ENCODE measurements at places on chromosomes 3 and 15.

- DNase-seq, result no peak
Measured at GRCh38 chr15:57595011-57595866, 3.5 kb downstream of the MYZAP start.

- no peak for DNase-seq
Measured at GRCh38 chr3:63354160-63354559, 76.1 kb downstream of the SYNPR start.

DNA sequence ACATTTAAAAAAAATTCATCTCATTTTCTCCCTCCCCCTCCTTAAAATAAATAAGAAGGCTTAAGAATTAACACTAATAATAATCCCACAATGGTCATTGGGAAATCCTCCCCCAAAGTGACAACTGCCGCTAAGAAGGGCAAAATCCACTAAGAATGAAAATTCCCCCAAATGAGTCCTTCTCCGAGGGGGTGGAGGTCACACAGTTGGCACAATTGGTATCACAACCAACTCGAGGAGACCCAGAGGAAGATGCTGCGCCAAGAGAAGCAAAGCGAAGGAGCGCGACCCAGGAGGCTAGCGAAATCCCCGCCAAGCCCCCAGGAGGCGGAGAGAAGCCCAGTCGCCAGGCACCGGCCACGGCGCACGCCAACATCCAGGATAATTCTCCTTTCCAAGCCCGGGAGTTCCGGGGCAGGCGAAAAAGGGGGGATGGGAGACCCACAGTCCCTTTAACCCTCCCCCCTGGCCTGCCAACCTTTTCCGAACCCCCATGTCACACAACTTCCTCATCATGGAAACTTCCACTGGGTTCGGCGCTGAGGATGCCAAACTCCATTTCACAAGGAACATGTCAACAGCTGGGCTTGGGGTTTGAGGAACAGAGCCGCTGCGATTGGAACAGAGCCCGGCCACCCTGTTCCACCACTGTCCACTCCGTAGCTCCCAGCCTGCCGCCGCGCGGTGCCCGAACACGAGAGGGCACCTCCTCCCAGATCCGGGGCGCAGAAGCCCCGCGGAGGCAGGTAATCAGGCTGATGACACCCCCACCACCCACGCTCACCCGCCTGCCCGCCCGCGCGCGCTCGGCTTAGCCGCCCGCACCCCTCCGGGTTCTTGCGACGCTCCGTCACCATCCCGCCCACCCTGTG lies 668 bp downstream of the THRB start:
- no peak for DNase-seq

- no peak for DNase-seq
Measured at GRCh38 chr15:99176757-99177156, 71.9 kb downstream of the SYNM start.

DNA sequence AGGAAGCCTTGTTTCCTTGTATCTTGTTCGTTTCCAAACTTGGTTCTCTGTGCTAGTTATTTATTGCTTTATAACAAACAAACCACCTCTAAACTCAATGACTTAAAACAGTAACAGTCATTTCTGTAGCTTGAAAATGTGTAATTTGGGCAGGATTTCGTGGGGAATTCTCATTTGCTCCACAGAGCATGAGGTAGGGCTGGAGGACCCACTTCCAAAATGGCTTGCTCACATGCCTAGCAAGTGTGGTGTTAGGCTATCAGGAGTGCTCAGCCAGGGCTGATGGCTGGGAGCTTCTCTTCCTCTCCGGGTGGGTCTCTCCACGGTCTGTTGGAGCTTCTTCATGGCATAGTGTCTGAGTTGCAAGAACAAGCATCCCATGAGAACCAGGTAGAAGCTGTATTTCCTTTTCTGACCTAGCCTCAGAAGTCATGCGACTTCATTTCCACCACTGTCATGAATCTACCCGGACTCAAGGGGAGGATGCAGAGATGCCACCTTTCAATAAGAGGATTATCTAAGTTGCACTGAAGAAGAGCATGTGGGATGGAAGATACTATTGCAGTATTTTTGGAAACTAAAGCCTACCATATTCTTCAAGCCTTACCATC lies 8.2 kb upstream of the TNIK start:
- no peak for DNase-seq

DNA sequence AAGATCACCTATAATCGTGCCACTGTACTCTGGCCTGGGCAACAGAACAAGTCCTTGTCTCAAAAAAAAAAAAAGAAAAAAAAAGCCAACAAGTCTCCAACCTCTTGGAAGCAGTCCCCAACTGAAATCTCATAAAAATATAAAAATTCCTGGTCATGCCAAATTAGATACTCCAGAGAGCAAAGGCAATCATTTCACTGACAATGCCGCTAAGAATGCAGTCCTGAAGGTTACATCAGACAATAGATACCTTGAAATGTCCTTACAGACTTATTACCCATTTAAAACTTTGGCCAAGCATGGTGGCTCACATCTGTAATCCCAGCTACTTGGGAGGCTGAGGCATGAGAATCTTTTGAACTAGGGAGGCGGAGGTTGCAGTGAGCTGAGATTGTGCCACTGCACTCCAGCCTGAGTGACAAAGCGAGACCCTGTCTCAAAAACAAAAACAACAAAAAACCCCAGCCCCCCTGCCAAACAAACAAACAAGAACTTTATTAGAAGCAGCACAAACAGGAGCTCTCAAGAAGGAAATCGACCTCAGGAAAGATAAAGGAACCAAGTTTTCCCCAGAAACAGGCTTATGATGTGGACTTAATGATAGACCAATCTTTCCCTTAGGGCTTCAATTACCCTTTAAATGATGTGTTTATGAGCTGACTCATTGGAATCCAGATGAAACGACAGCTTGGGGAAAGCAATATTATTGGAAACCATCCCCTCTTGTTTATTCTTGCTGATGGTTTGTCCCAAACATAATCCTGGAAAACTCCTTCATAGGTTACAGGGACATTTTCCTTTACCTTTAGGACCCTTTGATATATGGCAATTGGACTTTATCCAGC lies 53.1 kb upstream of the XCR1 start:
- DNase-seq, result no peak

DNA sequence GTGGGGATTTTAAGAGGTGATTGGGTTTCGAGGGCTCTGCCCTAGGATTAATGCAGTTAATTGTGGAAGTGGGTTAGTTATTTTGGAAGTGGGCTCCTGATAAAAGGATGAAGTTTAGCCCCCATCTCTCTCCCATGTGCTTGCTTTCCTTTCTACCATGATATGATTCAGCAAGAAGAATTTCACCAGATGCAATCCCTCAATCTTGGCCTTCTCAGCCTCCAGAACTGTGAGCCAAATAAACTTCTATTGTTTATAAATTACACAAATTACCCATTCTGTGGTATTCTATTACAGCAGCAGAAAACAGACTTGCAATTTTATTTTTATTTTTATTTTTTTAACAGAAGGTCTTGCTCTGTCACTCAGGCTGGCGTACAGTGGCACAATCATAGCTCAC lies 27.3 kb upstream of the UBE2E1 start:
- DNase-seq, result no peak

DNA sequence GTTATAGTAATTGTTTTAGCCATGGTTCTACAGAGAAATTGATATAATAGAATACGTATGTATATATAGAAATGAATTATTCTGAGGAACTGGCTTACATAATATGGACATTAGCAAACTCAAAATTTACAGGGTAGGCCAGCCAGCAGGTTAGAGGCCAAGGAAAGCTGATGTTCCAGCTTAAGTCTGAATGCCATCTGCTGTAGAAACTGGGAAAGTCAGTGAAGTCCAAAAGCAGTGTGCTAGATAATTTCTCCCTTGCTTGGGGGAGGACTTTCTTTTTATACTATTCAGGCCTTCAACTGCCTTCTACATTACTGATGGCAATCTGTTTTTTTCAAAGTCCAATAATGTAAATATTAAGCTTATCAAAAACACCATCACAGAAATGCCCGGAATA lies 1174.7 kb downstream of the ZPLD1 start:
- no peak for DNase-seq

DNA sequence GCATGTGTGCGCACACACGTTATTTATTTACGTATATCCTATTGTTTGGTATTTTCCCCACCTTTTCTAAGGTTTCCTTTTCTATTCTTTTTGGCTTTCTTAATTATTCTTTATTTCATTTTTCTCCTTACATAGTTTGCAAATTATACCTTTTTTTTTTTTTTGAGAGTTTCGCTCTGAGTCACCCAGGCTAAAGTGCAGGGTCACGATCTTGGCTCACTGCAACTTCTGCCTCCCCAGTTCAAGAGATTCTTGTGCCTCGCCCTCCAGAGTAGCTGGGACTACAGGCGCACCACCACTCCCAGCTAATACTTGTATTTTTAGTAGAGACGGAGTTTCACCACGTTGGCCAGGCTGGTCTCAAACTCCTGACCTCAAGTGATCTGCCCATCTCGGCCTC lies 20.0 kb upstream of the CILP start:
- no peak for DNase-seq

GRCh38 chr15:67832031-67832551 lies 6.8 kb downstream of the SKOR1 start:
- no peak for DNase-seq

GRCh38 chr15:38053776-38054175 lies 119.3 kb downstream of the TMCO5A start:
- no peak for DNase-seq

GRCh38 chr3:197222937-197223370 lies 75.5 kb downstream of the DLG1 start:
- DNase-seq, result no peak

GRCh38 chr15:45660231-45660979 lies 25.6 kb downstream of the SQOR start:
- DNase-seq, result no peak

GRCh38 chr3:170689296-170689829 lies 103.5 kb upstream of the SLC7A14 start:
- no peak for DNase-seq

DNA sequence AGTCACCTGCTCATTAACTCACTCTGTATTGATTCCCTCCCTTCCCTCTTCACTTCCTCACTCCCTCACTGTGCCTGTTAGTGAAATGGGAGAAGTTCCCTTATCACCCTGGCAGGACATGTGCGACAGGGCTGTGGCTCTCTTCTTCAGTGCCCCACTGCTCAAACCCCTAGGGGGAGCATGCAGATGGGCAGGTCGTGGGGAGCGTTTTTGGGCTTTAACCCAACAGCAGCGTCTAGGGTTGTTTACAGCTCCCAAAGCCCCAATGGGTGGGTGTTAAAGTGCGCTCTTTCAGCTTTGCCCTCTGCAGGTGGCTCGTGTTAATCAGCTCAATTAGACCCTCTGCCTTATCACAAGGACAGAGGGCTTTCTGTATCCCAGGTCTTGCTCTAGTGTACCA lies 447.8 kb upstream of the PROK2 start:
- no peak for DNase-seq

DNA sequence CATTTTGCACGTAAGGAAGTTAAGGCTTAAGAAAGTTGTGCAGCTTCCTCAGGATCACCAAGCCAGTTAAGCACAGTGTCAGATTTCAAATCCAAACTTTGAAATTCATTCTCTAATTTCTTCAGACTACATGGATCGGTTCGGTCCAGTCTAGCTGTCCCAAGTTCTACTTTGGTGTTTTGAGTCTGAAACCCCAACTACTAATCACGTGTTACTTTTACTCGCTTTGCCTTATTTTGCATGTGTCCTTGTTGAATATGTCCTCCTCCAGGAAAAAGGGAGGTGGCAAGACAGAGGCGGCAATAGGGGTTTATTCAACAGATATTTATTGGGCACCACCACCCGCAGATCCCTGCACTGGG lies 522 bp upstream of the GXYLT2 start:
- DNase-seq, result no peak

- no peak for DNase-seq
Measured at GRCh38 chr3:194555175-194556062, 68.6 kb upstream of the ATP13A3 start.

GRCh38 chr3:39056151-39056550 lies 4.3 kb downstream of the WDR48 start:
- no peak for DNase-seq

Data from central memory CD4-positive, alpha-beta T cell (primary cell).